ENCODE measurements at places on chromosomes 5 and 9.

DNA sequence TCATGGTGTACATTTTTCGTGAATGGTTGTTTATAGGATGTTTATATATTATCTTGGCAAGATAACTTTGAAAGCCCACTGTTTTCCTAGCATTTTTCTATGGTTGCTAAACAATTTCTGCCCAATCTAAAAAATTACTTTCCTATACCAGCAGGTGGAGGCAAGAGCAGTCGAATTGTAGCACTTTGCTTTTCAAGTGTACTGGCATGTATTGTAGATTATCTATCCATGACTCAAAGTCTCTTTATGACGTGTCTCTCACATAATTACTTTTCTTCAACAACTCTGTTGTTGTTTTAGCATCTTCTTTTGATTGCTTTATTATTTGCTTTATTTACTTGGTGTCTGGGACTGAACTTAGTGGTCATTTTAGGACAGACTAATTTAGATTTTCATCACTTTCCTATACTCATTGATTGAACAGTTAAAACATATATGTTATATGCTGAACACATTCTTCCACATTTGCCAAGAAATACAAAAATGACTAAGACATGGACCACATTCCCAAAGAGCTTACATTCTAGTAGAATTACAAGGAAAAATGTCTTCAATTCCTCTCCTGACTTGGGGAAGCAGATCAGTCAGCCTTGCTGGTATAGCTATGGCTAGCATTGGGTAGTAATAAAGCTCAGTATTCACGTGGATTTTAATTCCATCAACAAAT, 20.7 kb downstream of the NLN start:
- DNase-seq: no peak

GRCh38 chr5:156350256-156350655, 23.3 kb downstream of the SGCD start:
- DNase-seq: no peak

- no peak for DNase-seq
Measured at GRCh38 chr9:137308057-137308619, 6.1 kb upstream of the NRARP start.

DNA sequence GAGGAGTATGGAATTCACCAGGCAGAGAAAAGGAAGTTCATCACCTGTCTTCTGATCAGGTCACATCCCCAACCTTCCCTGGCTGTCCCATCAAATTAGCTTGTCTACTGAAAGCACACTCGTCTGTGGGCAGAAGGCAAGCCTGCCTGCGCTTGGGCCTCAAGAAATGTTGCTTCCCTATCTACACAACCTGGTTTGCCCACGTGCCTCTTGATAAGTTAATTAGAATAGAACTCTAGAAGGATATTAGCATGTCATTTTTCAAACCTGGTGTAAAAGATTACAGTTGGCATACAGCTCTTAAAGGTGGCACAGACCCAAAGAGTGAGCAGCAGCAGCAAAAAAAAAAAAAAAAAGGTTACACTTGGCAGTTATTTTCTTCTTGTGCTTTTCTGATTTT, 5.1 kb downstream of the TTC23L start:
- DNase-seq: no peak

DNA sequence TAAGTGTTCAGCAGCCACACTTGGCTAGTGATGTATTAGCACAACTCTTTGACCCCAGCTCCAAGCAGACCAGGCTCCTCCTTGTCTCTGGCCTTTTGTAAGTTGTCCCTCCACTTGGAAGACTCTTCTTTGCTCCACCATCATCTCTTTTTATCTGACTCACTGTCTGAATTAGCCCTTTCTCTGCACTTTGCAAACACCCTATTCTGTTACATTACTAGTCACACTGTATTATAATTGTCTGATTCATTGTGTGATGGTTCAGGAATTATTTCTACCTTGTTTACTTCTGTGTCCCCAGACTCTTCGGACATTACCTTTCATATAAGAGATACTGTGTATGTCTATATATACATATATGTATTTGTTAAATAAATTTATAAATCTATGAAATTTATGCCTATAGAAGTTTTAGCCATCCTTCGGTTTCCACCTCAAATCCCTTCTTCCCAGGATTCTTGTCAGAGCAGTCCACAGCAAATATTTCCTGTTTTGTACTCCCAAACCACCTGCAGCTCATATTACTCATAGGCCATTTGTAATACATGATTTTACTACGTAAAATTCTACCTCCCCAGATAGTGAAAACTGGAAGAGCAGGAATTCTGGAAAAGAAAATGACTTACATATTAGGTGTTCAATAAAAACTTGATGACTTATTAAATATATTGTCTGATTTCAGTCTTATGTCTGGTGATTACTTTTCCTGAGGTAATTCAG, 69.0 kb downstream of the MTAP start:
- no peak for DNase-seq
